AG08395 (cell line): ENCODE measurements at places on chromosomes 6 and 20.

DNA sequence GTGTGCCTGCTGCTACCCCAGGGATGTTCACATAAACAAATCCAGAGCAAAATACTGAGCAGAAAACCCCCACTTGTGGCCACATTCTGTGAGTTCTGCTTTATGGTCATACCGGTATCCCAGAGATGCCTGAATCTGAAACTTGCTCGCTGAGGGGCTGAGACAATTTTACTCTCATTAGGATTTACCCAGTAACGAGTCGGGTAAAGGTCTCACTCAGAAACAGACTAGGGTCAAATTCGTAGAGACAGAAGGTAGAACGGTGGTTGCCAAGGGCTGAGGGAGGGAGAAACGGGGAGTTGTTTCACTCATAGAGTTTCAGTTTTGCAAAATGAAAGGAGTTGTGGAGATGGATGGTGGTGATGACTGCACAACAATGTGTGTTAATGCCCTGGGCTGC is 45.4 kb upstream of the NKX2-2 start:
- DNase-seq: no peak

DNA sequence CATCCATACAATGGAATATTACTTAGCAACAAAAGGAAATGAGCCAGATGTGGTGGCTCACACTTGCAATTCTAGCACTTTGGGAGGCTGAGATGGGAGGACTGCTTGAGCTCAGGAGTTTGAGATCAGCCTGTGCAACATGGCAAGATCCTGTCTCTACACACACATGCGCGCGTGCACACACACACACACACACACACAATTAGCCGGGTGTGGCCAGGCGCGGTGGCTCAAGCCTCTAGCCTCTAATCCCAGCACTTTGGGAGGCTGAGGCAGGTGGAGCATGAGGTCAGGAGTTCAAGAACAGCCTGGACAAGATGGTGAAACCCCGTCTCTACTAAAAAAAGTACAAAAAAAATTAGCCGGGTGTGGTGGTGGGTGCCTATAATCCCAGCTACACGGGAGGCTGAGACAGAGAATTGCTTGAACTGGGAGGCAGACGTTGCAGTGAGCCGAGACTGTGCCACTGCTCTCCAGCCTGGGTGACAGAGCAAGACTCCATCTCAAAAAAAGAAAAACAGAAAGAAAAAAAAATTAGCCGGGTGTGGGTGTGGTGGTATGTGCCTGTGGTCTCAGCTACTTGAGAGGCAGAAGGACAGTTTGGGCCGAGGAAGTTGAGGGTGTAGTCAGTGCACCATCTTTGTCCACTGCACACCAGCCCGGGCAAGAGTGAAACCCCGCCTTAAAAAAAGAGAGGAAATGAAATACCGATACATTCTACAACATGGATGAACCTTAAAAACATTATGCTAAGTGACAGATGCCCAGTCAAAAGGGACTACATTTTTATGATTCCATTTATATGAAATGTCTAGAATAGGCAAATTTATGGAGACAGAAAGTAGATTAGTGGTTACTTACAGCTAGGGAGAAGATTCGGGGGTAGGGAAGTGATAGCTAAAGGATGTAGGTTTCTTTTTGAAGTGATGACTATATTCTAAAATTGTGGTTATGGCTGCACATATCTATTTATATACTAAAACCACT is 52.5 kb downstream of the RBL1 start:
- DNase-seq: no peak

GRCh38 chr6:41643899-41644269 is 5.6 kb downstream of the MDFI start:
- no peak for DNase-seq

DNA sequence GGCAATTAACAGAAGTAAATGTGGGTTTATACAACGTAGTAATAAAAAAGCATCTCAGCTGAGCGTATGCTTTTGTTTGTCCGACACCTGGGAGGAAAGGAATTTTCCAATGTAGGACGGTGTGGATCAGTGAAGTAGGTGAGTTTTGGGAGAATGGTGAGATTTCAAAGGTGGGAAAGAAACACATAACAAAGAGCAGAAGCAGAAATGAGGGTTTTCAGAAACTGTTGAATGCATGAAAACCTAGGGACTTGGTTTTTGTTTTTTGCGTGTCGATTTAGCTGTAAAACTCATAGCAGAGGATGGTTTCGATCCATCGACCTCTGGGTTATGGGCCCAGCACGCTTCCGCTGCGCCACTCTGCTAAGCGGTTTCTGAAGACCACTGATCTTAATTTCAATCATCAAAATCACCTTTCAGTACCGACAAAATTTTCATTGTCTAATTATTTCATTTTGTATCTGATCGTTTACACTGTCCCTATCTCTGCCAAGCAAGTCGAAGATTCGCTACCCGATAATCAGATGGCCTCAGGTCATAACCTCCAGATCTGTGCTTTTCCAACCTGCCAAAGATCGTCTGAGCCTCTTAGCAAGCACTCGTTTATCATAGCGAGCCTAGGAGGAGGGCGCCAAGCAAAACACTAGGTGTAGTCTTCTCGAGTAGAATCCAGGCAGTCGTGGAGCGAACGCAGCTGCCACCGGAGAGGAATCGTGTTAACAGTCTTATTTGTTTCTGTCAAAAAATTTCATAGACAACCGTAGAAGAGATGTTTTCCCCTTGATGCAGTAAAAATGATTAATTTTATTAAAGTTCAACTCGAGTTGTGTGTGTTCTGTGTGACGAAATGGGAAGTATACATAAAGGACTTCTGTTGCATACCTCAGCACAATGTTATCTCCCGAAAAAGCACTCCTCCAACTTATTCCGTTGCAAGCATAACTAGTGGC is 20.9 kb upstream of the POM121L2 start:
- peak; percentile 18 for DNase-seq

- DNase-seq: no peak
Observed at GRCh38 chr6:141248021-141248799, 884.5 kb upstream of the GJE1 start.

DNA sequence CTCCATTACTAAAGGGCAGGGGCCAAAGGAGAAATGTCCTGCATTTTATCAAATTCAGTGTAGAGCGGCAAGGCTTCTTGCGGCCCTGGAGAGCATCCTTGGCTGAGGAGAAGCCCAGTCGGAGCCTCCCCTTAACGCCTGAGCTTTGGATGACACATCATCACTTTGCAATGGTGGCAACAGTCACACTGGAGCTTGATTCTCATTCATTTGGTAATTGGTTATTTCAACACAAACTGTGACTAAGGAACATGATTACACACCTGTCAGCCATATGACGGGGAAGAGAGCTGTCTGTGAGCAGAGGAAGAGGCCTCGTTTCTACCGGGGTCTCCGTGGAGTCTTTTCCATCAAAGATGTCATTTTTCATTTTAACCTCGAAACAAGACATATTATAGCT is 81.4 kb downstream of the SOBP start:
- DNase-seq: no peak

- no peak for DNase-seq
Observed at GRCh38 chr6:143676437-143677045, 1.2 kb upstream of the PHACTR2 start.

DNA sequence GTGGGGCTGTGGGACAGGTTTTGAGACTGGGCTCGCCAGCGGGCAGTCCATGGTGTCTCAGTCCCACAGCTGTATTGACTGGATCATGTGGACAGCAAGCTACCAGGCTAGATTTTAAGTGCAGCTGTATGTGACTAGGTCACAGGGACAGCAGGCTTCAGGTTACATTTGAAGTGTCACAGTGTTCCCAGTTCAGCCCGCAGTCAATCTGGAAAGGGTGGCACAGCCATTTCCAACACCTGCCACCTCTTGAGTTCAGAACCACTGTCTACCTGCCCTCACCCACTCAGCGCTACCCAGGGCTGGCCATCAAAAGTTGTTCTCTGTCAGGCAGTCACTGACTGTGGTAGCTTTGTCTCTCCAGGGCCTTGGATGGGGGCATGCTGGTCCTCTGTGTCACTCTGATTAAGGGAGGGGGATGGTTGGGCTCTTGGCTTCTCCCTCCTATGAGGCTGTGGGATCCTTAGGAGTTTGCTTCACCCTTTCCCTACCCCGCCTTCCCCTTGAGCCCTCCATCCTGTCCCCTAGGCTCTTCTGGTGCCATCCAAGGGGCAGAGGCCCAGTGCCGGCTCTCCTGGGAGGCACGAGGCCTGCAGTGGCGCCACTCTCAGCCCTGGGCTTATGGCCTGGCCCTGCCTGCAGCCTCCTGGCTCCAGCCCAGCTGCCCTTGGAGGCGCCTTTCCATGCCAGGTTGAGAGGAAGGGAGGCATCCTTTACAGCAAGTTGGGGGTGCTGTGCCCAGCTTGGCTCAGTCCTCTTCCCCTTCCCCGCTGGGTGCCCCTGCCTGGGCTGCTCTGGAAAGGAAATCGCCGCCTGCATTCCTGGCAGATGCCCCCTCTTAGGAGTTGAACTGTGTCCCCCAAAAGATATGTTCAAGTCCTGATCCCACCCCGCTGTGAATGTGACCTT is 44.9 kb downstream of the PNLDC1 start:
- no peak for DNase-seq

DNA sequence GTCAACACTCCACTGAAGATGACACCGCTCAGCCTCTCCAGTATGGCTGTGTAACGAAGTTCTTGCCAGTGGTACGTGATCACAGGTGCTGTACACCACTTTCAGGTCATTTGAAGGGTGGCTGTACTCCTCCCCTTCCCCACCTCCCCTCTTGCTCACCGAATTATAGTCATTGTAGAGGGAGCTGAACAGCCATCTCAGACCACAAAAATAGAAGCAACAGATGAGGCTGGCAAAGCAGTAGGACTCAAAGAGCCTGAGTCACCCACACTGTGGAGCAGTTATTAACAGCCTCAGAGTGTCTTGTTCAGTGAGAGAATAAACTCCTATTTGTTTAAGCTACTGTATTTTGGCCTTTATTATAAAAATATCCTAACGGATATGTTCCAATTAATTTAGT is 192.5 kb upstream of the MCHR2 start:
- DNase-seq: peak; percentile 32

DNA sequence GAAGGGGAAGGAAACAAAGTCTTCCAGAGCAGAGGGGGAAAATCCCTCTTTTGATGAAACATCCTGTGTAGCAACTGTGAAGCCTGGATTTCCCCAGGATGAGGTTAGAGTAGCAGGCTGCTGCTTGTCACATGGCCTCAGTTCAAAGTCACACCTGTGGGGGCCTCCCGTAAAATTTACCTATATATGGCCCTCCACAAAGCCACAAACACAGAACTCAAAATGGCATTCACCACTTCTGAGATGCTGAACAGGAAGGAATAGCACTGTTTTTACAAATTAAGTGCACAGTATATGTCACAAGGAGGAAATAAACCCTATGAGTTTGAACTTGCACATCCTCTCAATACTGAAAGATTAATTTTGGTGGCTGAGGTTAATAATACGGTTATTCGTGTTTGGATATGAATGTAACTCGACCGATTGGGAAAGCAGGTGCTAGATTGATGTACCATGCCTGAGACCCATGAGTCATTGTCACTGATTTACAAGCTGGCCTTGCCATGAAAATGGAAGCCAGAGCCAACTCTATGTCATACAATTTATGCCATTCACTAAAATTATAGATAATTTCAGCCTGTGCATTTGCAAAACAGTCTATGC is 70.6 kb downstream of the SGK1 start:
- DNase-seq: no peak

GRCh38 chr6:170208182-170208601 is 82.7 kb downstream of the DLL1 start:
- no peak for DNase-seq

DNA sequence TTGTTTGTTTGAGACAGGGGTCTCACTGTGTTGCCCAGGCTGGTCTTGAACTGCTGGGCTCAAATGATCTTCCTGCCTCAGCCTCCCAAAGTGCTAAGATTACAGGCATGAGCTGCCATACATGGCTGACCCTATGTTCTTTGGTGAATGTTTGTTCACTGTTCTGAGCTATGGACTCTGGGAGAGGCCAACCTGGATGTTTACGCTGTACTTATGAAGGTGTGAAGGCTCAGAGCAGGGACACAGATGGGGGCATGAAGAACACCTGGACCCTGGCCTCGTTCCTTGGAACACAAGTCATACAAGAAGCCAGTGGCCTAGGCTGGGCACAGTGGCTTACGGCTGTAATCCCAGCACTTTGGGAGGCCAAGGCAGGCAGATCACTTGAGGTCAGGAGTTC is 21.1 kb upstream of the CD24 start:
- DNase-seq: no peak

GRCh38 chr6:25697537-25698340 is 45.7 kb downstream of the SCGN start:
- DNase-seq: no peak

DNA sequence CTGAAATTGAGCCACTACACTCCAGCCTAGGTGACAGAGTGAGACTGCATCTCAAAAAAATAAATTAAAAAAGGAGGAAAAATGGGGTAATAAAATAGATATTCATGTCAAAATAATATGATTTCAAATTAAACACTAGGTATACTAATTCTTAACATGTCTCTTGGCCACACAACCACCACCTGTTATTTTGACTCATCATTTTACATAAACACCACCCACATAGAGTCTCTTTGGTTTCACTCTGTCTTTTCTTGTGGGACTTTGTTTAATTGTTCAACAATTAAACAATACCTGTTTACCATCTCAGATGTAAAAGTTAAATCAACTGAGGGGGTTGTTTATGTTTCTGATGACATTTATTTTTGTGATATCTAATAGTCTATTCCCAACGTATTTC is 476.8 kb upstream of the ADGRB3 start:
- DNase-seq: no peak

GRCh38 chr20:55449091-55449490 is 556.2 kb downstream of the CBLN4 start:
- no peak for DNase-seq

DNA sequence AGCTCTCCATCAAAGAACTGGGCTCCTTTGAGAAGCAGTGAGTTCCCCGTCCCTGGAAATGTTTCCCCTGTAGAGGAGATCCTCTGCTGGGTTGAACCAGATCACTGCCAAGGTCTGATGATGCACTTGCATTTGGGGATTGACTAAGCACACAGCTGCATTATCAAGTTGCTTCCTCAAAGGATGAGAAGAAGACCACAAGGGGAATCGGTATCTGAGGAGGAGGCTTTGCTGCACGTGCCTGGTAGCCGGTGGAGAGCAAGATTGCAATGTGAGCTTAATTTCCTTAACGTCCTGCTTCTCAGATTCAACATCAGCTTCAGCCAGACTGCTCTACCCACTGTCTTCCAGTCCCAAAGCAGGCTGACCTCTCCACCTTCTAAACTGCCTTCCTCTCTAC is 128.8 kb upstream of the STMND1 start:
- no peak for DNase-seq

DNA sequence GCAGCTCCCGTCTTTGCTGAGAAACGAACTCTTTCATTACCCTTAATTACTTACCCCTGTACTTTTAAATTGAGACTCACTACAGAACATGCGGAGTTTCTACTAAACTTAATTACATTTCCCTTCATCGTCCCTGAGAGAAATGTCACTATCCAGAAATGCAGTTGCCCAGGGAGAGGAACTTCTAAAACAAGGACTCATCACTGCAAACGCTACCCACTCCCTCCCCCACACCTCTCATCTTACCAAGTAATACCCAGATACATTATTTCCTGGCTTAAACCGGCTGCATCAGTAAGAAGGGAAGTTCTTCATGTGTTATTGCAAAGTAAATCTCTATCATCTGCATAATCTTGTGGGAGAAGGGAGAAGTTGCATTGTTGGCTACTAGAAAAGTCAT is 138.3 kb downstream of the IPCEF1 start:
- no peak for DNase-seq
